ENCODE measurements at places on chromosomes 6 and 20.

- no peak for DNase-seq
Observed at GRCh38 chr20:575230-575629, 31.6 kb upstream of the CSNK2A1 start.

DNA sequence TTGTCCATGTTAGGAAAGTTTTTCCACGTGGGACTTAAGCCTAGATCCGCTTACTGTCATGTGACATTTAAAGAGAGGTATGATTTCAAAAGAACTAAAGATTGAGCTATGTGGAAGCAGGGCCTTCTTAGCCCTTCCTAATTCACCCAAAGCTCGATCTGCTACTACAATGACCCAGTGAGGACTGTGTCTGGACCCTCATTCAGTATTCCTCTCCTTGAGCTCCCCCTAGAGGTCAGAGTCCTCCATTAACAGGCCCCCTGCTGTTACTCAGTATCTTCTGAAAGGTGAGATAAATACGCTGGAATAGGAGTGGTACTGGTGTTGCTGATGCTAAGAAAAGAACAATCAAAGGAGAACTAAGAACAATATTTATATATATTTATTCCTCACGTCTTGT lies 414.0 kb downstream of the GJA1 start:
- peak; percentile 53 for DNase-seq

DNA sequence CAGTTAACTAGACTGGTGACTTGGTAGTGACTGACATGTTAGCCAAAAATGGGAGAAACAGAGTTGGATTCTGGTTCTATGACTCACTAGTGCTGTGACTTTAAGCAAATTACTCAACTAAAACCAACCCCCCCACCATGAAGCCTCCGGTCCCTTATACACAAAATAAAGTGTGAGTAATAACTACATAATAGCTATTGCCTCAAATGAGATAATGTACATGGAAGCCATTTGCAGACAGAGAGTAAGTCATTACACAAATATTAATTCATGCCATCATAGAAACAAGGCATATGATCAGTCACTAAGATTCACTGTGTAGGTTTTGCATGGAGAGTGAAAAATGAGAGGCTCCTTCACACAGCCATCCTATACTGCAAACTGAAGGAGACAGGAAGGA lies 111.9 kb downstream of the HIVEP2 start:
- DNase-seq, result peak; percentile 96

GRCh38 chr20:33158637-33159385 lies 9.1 kb upstream of the BPIFA2 start:
- no peak for DNase-seq

DNA sequence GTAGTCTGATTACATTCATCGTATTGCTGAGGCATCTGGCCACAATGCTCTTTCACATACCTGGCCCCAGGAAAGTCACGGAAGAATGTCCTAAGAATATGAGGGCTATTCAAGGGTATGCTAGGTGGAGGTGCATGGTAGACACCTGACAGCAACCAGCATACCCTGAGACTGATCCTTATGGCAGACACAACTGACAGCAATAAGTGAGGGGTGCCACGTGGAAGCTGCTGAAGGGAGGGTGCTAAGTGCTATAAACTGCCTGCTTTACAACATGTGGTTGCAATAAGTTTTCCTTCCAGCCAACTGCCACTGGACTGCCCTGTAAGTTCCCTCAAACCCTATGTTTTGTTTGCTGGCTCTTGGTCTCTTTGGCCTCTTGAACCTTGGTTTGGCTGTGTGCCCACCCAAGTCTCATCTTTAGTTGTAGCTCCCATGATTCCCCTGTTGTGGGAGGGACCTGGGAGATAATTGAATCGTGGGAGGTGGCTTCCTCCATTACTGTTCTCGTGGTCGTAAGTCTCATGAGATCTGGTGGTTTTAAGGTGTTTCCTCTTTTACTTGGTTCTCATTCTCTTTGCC lies 201.3 kb upstream of the MOCS1 start:
- DNase-seq, result no peak

DNA sequence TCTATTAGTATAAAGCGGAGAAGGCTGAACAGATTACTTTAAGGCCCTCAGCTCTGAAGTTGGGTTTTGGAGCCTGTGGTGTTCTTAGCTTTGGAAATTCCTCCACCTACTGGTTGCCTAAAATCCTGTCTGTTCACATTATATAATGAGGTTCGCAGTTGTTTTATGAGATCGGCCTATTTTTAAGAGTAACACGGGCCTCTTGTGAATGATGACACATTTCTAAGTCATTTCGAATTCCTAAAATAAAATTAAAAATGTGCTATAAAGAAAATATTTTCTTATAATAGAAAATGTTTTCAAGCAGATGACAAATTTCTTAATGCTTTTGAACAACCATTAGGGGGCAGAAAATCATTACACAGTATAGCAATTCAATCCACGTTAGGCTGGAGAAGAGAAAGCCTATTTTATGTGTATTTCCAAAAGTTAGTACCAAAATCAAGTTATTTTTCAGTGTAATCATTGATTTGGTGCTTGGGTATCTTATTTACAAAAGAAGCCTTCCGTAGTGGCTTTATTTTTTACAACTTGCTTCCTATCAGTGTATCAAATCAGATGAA lies 15.8 kb upstream of the FAM8A1 start:
- DNase-seq, result peak; percentile 64

DNA sequence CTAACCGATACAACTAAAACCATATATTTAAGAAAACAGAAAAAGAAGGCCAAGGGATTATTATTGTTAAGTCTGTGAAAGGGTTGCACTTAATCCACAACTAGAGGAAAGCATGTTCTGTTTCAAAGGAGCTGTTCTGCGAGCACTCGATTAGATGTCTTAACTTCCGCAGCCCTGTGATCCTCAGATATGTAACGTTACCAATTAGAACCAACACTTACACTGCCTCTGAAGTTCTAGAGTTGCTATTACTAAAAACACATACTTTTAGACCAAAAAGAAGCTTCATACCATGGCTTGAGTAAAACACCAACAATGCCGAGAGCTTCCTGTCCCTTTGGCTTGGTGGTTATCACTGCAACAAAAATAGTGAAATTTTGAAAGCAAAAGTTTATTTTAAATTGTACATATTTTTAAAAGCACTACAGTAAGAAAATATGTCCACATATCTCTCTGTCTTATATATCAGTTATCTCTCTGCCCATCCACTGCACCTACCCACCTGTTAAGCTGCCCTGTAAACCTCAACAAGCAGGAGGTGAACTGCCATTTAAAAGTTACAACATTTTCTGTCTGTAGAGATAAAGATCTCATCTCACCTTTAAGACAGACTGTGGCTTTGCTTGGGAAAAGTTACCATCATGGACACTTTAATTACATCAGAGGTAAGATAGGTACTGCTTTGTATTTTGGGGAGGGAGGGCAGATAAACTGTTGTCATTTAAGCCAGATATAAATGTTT lies 7.1 kb upstream of the DUSP22 start:
- DNase-seq, result no peak

GRCh38 chr6:158684745-158685324 lies 35.0 kb downstream of the SYTL3 start:
- no peak for DNase-seq
